ENCODE measurements at places on chromosomes 4 and X.

DNA sequence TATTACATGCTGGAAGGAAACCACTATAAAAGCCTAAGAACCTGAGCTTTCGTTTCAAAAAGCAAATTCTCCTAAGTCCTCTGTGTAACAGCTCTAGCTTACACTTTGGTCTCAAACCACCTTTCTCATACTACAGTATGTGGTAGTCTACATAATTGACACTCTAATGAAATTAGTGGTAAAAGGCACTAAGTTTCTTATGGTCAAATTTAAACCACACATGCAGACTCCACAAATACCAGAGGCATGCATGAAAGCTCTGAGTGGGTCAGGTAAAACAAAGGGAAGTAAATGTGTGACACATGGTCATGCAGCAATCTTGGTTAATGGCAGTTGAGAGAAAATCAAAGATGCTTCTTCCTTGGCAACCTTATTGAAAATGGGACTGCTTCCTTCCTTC is 187.8 kb downstream of the CCNG2 start:
- no peak for DNase-seq

GRCh38 chr4:176187624-176188023 is 7.8 kb downstream of the SPATA4 start:
- no peak for DNase-seq

GRCh38 chr4:27305246-27305645 is 444.6 kb downstream of the STIM2 start:
- no peak for DNase-seq

DNA sequence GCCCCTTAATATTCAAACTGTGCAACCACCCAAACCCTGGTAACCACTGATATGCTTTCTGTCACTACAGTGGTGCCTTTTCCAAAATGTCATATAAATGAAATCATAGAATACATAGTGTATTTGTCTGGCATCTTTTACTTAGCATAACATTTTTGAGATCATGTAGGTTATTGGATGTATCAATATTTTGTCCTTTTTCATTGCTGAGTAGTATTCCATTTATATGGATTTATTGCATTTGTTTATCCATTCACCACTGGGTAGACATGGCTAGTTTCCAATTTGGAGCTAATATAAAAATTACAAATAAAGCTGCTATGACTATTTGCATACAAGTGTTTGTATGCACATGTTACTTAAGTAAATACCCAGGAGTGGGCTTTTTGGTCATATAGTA is 121.6 kb downstream of the TMEM144 start:
- no peak for DNase-seq

GRCh38 chr4:170278460-170278859 is 188.7 kb upstream of the AADAT start:
- no peak for DNase-seq

DNA sequence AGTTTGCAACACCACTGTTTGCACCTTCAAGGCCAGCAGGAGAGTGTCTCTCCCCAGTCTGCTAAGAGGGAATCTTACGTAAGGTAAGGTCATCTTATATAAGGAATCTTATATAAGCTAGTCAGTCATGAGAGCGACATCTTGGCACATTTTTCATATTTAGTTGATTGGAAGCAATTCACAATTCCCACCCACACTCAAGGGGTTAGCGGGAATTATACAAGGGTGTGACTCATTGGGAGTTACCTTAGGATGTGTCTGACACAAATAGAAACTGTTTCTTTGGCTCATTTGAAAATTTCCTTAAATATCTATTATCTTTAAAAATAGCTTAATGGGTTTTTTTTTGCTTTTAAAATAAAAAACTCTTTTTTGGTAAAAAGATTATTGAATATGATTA is 62.1 kb upstream of the GRPR start:
- no peak for DNase-seq

GRCh38 chr4:165992283-165992682 is 119.2 kb downstream of the TLL1 start:
- no peak for DNase-seq

GRCh38 chr4:113684534-113685091 is 76.9 kb downstream of the CAMK2D start:
- no peak for DNase-seq

DNA sequence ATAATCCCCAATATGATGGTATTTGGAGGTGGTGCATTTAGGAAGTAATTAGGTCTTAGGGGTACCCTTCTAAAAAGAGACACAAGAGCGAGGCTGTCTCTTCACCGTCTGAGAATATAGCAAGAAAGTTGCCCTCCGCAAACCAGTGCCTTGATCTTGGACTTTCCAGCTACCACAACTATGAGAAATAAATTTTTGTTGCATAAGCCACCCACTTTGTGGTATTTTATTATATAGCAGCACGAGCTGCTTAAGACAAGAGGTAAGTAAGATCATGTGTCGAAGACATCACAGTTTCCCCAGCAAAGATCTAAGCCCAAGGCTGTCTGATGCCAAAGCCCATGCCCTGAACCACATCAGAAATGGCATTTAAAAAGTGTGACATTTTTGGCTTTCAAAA is 9.6 kb upstream of the EXOSC9 start:
- no peak for DNase-seq

DNA sequence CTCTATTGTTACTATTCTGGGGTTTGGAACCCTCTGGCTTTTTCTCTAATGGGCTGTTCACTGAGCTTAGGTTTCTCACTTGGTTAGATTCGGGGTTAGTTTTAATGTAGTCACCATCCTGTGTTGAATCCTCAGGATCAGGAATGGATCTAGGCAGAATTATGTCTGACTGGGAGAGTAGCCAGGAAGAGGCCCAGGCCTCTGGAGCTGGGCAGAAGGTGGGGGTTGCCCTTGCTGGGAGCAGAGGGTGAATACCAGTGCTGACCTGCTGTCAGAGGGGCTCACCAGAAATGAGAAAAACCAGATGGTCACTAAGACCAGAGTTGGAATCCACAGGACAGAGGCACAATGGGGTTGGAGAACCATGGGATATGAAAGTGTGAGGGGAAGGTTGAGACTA is 126.6 kb upstream of the SLC4A4 start:
- DNase-seq = no peak

DNA sequence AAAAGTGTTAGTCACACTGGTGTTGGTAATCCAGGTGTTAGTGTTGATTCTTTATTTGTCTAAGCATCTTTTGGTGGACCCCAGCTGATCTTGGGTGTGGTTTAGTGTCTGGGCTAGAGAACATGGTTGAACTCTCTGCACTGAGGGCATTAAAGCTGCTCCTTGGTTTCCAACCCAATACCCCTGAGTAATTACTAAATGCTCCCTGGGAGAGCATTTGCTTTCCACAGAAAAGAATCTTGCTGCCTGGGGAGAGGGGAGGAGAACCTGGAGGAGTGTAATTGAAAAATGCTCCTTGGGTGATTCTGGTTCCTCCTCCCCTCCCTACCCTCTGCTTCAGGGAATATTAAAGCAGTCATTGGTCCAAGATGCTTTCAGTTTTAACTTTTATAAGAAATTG is 3.1 kb downstream of the GUCY1B1 start:
- no peak for DNase-seq

DNA sequence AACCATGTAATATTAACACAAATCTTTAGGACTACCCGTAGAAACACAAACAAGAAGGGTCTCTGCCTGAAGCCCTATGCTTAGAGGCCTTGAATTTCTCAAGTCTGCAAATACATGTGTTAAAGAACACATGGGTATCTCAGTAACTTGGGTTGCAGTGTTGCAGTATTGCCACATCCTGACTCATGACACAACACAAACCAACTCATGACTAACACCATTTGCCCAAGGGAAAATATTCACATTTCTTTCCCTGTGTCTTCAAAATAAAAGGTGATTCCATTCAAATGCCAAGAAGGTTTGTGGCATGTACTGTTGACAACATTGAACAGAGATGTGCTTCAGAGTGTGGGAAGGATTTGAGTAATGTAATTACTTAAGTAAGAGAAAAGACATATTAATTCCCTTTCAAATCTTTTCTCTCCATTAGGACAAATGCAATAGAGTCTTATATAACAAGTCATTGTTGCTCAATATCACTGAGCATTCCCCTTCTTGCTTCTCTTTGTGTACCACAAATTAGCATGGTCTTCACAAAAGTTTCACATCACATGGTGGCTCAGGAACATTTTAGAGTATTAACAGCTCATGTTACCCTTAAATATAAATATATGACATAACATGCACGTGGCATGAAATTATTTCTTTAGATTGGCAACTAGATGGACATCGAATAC is 487.1 kb downstream of the STPG2 start:
- DNase-seq = no peak

DNA sequence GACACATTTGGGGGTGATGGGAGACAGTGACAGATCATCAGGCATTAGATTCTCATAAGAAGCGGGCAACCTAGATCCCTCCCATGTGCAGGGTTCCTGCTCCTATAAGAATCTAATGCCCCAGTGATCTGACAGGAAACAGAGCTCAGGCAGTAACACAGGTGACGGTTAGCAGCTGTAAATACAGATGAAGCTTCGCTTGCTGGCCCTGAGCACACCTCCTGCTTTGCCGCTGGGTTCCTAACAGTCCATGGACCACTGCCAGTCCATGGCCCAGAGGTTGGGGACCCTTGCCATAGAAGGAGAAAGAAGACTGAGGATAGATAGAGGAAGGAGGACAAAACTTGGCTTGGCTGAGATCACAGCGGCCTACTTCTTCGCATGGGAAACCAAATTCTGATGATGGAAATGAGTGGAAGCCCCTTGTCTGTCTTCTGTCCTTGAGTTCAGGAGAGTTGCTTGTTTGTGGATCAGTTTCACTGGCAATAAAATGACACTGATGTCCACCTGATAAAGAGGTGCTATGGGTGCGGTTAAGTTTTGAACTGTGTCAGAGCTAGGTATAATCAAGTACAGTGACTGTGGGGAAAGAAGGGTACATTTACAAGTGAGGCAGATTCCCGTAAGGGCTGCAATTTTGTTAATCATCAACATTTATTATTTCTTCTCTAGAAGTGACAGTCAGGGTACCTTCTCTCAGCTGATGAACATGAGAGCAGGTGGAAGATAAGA is 1.7 kb upstream of the TIFA start:
- DNase-seq = no peak

- DNase-seq = no peak
Measured at GRCh38 chr4:24413311-24413784, 171.0 kb downstream of the DHX15 start.

DNA sequence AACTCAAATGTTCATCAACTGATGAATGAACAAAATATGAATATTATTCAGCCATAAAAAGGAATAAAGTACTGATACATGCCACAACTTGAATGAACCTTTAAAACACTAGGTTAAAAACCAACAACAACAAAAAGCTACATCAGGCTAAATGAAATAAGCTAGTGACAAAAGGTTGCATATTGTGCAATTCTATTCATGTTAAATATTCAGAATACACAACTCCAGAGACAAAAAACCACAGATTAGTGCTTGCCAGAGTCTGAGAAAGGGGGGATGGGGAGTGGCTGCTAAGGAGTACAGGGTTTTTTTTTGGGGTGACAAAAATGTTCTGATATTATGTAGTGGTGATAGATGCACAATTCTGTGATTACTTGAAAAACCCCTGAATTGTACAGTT is 58.5 kb downstream of the HAUS3 start:
- no peak for DNase-seq

DNA sequence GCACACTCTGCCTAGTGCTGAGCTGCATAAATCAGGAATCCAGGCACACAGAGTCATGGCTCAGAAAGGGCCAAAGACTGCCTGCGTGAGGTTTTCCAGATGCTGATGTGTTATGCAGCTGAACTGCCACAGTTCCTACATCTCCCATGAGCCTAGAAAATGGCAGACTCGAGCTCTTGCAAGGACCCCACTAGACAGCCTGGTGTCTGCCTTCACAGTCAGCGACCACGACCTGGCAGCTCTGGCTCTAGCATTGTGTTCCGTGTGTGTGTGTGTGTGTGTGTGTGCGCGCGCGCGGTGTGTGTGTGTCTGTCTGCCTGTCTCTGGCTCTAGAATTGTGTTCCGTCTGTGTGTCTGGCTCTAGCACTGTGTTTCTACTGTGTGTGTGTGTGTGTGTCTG is 203.6 kb upstream of the AGTR2 start:
- no peak for DNase-seq

GRCh38 chr4:163857903-163858302 is 363.4 kb downstream of the TMA16 start:
- DNase-seq = no peak

DNA sequence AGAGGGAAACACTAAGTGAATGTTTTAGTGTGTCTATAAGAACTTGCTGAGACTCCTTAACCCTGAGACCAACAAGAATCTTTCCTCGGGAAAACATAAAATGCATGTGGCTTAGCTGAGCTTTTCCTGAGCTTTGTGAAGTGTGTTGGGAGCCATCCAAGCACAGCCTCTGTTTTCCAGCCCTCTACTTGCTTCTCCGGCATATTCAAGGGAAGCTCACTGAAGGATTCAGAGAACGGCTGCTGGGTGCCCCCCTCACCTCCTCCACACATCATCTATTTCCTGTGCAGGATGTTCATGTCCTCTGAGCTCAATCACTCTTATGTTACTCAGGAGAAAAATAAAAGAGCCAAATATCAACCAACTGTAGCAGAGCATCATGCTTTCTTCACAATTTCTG is 492.1 kb downstream of the IL15 start:
- DNase-seq = no peak

DNA sequence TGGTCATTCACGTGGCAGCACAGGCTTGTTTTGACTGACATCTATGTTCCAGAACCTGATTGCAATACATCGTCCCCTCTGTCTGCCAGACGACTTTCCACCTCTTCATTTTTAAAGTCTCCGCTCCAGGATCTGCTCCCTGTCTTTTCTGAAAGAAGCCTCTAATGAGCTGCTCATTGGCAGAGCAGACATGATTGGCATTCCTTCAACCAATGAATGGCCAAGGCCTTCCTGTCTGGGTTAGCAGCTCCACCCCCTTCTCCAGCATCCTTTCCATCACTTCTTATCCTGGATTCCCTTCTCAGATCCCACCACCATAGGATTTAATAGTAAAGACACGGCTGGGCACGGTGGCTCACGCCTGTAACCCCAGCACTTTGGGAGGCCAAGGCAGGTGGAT is 202.7 kb upstream of the KLF3 start:
- no peak for DNase-seq

- peak; percentile 30 for DNase-seq
Measured at GRCh38 chrX:14529290-14529989, at the start of gene GLRA2. Gene GLRA2, plus strand, starts transcription at chrX:14529536. Its CDS starts 522 bp downstream, at chrX:14530058.

GRCh38 chrX:81054904-81055303 is 146.8 kb downstream of the HMGN5 start:
- DNase-seq = no peak

DNA sequence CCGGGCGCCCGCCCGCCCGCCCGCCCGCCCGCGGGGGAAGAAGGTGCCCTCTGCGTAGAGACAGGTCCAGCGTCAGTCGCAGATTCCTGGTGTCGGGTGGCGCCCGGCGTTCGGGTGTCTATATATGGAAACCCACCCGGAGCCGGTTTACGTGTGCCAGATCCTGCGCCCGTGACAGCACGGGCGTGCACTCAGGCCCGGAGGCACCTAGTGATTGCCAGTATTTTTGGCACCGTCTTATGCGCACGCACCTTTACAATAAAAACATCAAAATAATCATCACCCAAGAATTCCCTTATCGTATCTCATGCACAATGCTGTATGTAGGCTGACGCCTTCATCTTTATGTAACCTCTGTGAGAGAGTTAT is 519 bp downstream of the SLC25A4 start:
- peak; percentile 3 for DNase-seq

Measured in suppressor macrophage treated with lipopolysaccharide for 1 hour (primary cell).